ENCODE measurements at places on chromosomes 7 and 10.
A peak's percentile ranks its signal among the peaks of the same experiment; 100 is the strongest.

DNA sequence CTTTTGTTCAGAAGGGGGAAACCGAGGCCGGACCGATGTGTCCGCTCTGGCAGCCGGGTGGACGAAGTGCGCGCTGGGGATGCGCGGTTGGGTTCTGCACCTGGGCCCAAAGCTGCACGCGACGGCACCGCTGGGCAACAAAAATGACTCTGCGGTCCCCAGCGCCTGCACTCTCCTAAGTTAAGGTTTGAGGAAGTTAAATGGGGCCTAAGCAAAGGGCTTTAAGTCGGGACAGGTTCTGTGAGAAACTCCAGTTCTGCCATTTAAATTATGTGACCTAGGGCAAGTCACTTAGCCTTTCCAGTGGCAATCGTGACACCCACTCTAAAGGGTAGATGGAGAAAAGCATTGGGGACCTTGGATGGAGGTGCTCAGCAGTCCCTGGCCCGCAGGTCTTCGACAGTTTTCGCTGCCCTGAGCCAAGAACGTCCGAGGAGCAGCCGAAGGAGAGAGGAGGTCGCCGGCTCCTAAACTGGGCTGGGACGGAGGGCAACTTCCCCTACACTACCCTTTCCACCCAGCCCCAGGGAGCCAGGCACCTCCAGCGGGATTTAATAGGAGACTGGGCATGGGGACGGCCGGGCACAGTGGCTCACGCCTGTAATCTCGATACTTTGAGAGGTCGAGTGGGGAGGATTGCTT lies 534 bp upstream of the ACBD5 start:
- peak; percentile 86 for DNase-seq

DNA sequence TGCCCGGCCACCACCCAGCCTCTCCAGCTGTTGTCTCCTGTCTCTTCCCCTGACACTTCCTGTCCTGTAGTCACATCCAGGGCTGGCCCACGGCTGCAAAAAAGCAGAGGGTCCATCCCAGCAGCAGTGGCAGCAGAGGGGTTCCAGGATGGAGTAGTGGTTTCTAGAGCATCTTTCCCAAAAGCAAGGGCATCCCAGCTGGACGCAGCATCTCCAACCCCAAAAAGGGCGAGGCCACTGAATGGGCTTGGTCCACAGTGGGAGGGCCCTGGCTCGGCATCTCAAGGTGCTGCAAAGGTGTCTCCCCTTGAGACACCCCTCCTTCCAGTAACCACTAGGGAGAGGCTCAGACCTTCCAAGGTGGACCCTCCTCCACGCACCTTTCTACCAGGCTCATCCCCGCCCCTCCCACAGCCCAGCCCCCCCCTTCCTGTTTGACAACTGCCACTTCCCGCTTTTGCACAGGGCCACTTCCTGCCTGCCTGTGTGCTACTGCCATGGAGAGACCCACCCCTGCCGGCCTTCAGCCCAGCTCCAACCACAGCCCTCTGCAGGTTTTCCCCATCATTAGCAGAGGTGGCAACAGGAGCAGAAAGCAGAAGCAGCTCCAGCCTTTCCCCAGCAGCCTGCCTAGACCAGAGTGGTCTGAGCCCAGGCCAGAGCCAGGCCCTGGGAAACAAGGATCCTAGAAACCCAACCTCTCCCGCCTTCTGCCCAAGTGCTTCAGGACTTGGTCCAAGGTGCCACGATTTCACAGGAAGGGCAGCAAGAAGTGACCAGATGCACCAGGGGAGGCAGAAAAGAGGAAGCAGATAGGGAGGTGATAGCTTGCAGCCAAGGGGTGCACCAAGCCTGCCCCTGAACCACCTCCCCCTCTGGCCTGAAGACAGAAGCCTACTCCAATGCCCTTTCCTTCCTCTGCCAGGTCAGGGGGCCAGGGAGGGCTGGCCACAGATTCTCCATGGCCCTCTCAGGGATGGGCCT lies 8.6 kb downstream of the CAMK2G start:
- peak; percentile 68 for DNase-seq

- peak; percentile 17 for DNase-seq
Measured at GRCh38 chr7:101828301-101829020, 11.0 kb downstream of the CUX1 start.

GRCh38 chr7:28181416-28181815 lies 821 bp upstream of the JAZF1 start:
- DNase-seq, result no peak

DNA sequence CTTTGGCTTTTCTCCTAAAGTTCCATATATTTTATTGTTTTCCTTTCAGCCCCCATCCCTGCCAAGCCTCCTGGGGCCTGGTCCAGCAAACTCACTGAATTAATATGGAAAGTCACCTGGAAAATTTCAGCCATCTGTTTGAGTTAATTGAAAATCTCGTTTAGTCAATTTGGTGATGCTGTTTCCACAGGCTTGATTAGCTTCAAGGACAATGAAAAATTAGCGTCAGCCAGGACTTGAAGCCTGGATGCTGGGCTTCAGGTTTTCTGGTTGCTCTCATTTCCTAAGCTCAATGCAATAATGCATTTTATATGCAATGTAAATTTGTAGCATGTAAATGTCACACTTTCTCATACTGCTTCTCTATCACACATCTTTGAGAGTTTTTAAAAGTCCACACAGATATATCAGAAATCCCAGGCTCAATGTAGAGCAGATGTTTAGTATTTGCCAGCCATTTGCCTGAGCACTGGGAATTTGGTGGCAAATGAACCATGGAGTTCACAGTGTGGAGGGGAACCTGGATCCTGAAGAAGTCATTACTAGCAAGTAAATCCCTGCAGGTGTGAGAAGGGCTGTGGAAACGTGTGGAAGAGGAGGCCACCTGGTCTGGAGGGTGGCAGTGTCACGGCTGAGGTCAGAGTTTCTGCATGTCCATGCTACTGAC lies 228.5 kb downstream of the PAXIP1 start:
- no peak for DNase-seq
